ENCODE measurements at places on chromosomes 5 and 9. TPM values are rescaled to one million over a fixed set of nuclear protein-coding genes. Genes with fewer than 3 reads are reported as not detected.

C9 gene
- not detected for total RNA-seq

DNA sequence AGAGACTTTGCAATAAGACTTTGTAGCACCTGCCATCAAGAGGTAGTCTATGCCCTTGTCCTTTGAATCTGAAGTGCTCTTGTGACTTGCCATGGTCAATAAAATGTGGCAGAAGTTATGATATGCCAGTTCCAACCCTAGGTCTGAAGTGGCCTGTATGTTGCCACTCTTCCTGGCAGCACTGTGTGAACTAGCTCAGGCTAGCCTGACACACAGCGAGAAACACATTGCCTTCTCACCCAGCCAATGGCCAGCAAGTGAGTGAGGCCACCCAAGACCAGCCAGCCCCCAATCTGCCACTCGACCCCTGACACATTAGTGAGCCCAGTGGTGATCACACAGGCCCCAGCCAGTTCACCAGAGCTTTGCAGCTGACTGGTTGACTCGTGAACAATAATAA lies 52.7 kb upstream of the OSMR start:
- DNase-seq: no peak

DNA sequence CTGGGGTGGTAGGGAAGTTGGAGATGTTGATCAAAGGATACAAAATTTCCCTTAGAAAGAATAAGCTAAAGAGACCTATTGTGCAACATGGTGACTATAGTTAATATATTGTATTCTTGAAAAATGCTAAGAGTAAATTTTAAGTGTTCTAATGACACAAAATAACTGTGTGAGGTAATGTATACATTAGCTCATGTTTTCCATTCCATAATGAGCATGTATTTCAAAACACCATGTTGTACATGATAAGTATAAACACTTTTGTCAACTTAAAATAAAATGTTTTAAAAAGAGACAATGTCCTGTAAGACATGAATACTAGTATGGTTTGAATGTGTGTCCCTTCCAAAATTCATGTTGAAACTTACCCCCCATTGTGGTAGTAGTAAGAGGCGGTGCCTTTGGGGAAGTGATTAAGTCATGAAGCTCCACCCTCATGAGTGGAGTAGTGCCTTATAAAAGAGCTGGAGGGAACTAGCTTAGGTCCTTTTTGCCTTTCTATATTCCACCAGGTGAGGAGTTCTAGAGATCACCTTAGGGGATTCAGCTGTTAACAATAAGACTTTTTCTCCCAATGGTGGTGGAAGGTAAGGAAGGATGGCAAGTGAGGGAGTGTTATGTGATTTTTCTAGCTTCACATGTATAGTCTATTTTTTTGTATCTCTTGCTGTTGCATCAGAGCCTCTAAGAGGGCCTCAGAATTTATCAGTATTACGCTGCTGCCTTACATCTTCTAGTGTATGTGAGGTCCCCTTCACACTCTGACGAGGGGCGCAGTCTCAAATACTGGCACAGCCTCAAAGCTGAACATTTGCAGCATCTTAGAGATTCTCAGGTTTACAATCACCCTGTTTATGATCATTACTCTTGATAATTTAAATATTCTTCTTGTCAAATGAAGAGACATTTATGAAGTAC lies 94.9 kb upstream of the NREP start:
- no peak for DNase-seq

- DNase-seq: no peak
Observed at GRCh38 chr5:123044926-123045617, 8.5 kb upstream of the PPIC start.

DNA sequence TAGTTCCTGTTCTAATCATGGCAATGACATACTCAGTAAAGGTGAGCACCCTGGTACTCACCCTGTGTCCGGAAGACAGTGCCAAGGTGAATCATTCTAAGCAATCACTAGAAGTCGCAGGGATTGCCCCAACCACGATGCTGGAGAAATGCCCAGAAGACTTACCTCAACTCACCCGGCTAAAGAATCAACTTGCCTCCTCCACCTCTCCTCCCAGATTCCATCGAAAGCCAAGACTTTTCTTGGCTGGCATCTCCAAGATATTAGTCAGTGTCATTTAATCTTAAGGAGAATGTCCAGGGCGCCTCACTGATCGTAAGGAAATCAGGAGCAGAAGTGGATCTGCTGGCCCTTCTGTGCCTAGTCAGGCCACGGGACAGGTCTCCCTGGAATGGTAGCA lies 204.9 kb downstream of the ERCC6L2 start:
- peak; percentile 58 for DNase-seq

- DNase-seq: no peak
Observed at GRCh38 chr5:59099270-59099994, 516.6 kb downstream of the RAB3C start.

GRCh38 chr5:14503681-14504331 lies 77.8 kb upstream of the OTULINL start:
- DNase-seq: no peak

- DNase-seq: no peak
Observed at GRCh38 chr5:177310757-177311391, 824 bp downstream of the MXD3 start.

DNA sequence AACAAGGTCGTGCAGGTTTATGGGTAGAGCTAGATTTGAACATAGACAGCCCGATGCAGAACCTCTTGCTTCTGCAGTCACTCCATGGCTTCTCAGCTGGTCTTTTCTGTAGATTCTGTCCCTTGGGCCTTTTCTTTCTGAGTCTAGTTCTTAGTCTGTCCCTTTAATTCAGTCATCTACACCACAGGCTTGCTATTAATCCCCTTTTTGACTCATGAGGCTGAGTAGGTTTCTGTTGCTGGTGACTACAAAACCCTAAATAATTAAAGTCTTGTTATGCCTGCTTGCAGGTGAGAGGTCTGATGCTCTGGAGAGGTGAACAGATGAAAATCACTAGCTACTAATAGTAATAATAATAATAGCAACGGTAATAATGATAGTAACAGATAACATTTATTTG lies 19.3 kb upstream of the STRBP start:
- DNase-seq: no peak

GRCh38 chr5:11384441-11385250 lies 519.6 kb downstream of the CTNND2 start:
- DNase-seq: peak; percentile 32

GRCh38 chr5:142151436-142152383 lies 43.1 kb downstream of the NDFIP1 start:
- no peak for DNase-seq

DNA sequence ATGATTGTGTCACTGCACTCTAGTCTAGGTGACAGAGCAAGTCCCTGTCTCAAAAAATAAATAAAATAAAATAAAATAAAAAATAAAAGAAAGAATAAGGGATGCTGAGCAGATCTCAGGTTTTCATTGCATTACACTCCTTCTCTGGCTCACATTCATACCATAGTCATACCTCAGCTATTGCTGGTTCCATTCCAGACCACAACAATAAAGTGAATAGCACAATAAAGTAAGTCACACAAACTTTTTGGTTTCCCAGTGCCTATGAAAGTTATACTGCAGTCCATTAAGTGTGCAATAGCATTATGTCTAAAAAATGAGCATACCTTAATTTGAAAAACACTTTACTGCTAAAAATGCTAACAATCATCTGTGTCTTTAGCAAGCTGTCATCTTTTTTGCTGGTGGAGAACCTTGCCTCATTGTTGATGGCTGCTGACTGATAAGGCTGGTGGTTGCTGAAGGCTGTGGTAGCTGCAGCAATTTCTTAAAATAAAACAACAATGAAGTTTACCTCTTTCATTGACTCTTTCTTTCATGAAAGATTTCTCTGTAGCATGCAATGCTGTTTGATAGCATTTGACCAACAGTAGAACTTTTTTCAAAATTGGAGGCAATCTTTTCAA lies 415.7 kb downstream of the ZNF608 start:
- no peak for DNase-seq

Data from breast epithelium (tissue), 4 donors.